NCI-H2081 (cell line): ENCODE measurements at places on chromosomes 4 and X.

DNA sequence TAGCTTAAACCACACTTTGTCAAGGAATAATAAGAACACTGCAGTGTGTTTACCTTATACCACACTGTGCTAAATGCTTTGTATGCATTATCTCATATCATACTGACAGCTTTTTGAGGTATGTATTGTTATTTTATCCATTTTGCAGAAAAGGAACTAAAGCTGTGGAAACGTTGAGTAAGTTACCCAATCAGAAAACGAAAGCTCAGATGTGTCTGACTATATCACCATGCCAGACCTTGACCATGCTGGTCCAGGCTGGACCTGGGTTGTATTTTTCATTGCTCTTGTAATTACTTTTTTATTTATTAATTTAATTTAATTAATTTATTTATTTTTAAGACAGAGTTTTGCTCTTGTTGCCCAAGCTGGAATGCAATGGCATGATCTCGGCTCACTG is 2.1 kb downstream of the HSD17B11 start:
- no peak for DNase-seq

GRCh38 chrX:39874202-39874816 is 223.4 kb downstream of the BCOR start:
- no peak for DNase-seq

GRCh38 chr4:161546902-161547301 is 616.9 kb downstream of the FSTL5 start:
- peak; percentile 10 for DNase-seq

- no peak for DNase-seq
Observed at GRCh38 chrX:15366506-15367352, 17.5 kb downstream of the VEGFD start.

- DNase-seq, result no peak
Observed at GRCh38 chrX:75784680-75785491, at the start of gene MAGEE2. Gene MAGEE2 (minus strand): TSS chrX:75785254. CDS start chrX:75785051, 203 bp downstream.

- DNase-seq, result no peak
Observed at GRCh38 chrX:74534569-74535038, 79.8 kb downstream of the RLIM start.

- no peak for DNase-seq
Observed at GRCh38 chrX:149207518-149207917, 297.6 kb downstream of the IDS start.

GRCh38 chrX:150525061-150525919 is 43.1 kb upstream of the MTM1 start:
- no peak for DNase-seq

GRCh38 chr4:5337731-5338130 is 286.5 kb downstream of the STK32B start:
- no peak for DNase-seq

- no peak for DNase-seq
Observed at GRCh38 chr4:31620476-31620875, 900.3 kb downstream of the PCDH7 start.

DNA sequence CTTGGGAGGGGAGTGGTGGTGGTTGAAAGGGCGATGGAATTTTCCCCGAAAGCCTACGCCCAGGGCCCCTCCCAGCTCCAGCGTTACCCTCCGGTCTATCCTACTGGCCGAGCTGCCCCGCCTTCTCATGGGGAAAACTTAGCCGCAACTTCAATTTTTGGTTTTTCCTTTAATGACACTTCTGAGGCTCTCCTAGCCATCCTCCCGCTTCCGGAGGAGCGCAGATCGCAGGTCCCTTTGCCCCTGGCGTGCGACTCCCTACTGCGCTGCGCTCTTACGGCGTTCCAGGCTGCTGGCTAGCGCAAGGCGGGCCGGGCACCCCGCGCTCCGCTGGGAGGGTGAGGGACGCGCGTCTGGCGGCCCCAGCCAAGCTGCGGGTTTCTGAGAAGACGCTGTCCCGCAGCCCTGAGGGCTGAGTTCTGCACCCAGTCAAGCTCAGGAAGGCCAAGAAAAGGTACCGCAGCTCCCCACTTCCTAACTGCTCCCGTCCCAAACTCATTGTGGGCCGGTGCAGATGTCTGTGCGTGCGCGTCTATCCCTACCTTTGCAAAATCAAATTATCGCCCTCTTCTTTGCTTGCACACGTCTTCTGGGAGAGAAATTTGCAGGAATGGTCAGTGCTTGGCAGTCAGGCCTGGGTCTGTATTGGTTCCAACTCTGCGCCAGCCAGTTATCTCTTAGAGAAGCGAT is 533 bp downstream of the IL15 start:
- DNase-seq, result peak; percentile 38

- peak; percentile 79 for DNase-seq
Observed at GRCh38 chrX:43750248-43750676, 94.2 kb downstream of the MAOA start.

GRCh38 chr4:136112116-136112515 is 1420.2 kb downstream of the PCDH18 start:
- DNase-seq, result no peak

DNA sequence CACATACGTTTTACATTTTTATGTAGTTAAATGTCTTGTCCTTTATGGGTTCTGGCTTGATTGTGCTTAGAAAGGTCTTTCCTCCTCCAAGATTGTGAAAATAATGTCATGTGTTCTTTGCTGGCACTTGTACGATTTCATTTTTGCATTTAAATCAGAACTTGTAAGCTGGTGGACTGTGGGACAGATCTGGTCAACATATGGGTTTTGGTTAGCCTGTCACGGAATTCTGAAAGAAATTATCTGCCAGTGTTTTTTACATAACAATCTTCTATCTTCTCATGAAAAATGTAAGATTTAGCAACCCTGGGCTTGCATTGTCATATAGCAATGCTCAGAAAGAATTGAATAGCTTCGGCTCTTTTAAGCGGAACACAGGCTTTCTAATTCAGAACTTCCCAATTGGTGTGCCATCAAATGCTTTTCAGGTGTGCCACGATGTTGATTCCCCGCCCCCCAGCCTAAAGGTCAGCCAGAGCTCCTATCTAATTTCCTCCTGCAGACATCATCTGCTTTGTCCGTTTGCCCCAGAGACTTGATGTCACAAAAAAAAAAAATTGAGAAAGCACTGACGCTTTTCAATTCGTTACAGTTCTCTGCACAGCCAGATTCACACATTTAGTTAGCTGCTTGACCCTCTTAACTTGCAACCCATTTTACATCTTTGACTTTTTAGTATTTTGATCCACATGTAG is 16.2 kb downstream of the AFF1 start:
- DNase-seq, result no peak

DNA sequence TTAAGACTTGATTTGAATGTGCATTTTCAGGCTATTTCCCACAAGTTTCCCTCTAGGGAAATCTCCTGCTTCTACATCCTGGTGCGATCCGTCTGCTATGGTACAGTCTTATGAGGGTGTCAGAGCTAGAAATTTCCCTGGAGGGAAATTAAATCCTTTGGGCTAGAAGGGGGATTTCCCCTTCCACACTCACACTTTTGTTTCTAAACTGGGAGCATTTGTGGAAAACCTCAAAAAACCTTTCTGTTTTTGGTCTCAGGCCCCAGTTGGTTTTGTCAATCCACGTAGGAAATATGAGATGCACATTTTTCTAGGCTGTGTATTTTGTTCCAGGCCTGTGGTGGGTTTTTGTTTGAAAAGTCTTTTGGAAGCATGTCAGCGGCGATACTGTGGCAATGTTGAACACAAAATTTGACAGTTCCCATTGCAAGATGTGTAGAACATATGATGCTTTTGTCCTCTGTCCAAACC is 17.8 kb downstream of the HMGB3 start:
- no peak for DNase-seq

GRCh38 chr4:187555174-187555573 is 440.4 kb upstream of the ZFP42 start:
- DNase-seq, result no peak

GRCh38 chr4:154329268-154329868 is 162.2 kb downstream of the DCHS2 start:
- no peak for DNase-seq

DNA sequence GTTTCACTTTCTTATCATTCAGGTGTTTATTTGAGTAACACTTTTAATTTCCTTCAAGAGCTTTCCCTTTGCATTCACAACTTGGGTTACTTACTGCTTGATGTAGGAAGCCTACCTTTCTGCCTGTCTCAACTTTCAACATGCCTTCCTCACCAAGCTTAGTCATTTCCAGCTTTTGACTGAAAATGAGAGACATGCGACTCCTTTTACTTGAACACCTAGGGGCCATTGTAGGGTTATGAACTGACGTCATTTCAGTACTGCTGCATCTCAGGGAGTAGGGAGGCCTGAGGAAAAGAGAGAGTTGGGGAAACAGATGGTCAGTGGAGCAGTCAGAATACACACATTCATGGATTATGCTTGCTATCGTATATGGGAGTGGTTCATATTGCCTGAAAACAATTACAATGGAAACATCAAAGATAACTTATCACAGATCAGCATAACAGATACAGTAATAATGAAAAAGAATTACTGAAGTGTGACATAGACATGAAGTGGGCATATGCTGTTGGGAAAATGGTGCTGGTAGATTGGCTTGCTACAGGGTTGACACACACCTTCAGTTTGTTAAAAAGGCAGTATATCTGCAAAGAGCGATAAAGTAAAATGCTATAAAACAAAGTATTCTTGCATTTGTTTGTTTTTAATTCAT is 25.7 kb downstream of the USP53 start:
- no peak for DNase-seq

DNA sequence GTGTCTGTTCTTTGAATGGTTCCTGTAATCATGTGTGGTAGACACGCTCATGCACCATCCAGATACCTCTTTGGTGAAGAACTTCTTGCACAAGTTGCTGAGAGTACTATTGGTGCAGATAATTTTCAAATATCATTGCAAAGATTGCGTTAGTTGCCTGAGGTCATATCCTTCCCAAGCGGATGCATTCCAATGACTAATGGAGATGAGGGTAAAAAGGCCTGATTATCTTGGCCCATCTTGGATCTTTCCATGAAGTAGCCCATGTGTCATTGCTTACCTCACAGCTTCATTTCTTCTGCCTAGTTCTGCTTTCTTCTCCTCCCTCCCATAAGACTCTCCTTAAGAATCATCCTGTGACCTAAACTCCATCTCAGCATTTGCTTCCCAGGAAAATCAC is 384.9 kb upstream of the CNKSR2 start:
- no peak for DNase-seq

- no peak for DNase-seq
Observed at GRCh38 chr4:90074322-90074886, 52.8 kb upstream of the CCSER1 start.

GRCh38 chr4:32000846-32001488 is 1280.8 kb downstream of the PCDH7 start:
- DNase-seq, result no peak

GRCh38 chr4:30839583-30840520 is 119.7 kb downstream of the PCDH7 start:
- DNase-seq, result no peak

DNA sequence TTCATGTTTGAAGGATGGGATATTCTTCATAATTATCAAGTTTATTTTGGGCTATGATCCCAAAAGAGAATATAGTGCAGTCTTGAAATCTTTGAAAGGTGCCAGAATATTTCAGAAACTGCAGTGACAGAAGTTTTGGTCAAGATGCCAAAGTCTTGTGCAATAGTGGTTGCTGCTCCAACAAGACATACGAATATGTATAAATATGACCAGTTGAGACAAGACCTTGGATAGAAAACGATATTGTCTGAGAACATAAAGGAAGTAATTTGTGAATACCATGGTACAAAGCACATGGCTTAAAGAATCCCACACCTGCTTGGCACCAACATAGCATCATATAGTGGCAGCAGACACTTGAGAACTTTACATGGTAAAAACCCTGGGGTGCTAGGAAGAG is 48.6 kb upstream of the AMELX start:
- no peak for DNase-seq

GRCh38 chr4:54384563-54384962 is 155.5 kb downstream of the PDGFRA start:
- no peak for DNase-seq

DNA sequence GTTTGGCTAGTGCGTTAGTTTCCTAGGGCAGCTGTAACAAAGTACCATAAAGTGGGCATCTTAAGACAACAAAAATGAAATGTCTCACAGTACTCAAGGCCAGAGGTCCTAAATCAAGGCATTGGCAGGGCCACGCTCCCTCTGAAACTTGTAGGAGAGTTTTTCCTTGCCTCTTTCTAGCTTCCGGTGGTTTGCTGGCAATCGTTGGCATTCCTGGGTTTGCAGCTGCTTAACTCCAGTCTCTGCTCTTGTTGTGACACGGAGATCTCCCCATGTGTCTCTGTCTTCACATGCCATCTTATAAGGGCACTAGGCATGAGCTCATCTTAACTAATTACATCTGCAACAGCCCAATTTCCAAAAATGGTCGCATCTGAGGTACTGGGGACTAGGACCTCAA is 362.0 kb upstream of the BOD1L1 start:
- DNase-seq, result no peak

DNA sequence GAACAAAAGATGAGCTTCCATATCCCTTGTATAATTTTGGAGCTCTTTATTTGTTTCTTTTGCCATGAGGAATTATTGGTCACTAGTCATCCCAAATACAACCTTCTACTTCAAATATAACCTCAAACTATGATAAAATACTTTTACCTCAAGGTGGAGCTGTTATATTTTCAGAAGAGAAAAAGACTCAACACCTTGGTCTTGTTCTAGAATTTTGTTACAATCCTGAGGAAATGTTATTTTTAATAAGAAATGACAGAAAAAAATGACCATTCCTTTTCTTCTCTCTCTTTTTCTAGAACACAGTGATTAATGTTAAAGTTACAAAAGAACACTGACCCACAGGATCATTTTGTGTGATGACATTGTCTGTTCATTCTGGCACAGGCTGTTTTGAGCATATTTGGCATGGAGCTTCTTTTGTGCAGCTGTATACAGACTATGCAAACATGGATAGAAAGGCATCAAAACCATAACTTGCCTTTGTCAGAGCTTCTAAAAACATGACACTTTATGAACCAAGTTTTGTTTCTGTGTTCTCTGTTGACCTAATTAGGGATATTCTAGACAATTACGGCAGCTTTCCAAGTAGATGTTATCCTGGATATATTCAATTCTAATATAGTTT is 159.6 kb upstream of the CTSO start:
- peak; percentile 56 for DNase-seq

- DNase-seq, result no peak
Observed at GRCh38 chrX:22314211-22314610, 41.5 kb downstream of the CBLL2 start.

- DNase-seq, result no peak
Observed at GRCh38 chr4:76546759-76547742, 112.0 kb downstream of the SHROOM3 start.

DNA sequence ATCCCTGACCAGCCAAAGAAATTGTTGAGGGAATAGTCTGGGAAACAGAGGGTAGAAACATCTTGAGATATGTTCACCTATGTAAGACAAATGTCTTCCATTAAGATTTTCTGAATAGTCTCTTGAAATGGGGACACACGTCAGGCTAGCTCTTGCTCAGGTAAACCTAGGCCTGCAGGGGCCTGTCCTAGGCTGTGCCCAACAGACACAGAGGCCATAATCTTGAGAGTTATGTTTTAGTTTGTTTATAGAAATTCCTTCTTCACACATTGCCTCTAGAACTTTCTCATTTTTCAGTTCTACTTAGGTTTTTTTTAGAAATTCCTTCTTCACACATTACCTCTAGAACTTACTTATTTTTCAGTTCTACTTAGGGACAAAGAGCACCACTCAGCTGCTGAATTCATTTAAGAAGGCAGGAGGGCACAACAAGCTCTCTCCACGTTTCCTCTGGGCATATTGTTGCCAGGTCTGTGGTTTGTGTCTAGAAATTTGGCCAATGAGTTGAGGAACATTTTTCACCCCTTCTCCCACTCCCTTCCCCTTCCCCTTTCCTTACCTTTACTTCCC is 94.9 kb downstream of the ARHGAP24 start:
- no peak for DNase-seq
